Progenitor cell of endocrine pancreas (in vitro differentiated cells): ENCODE measurements at places on chromosomes 4 and X.

- no peak for DNase-seq
These were observed at the start of gene S100P for GRCh38 chr4:6693231-6694176. S100P (plus strand) TSS chr4:6693878; CDS start chr4:6693933, 55 bp downstream.

DNA sequence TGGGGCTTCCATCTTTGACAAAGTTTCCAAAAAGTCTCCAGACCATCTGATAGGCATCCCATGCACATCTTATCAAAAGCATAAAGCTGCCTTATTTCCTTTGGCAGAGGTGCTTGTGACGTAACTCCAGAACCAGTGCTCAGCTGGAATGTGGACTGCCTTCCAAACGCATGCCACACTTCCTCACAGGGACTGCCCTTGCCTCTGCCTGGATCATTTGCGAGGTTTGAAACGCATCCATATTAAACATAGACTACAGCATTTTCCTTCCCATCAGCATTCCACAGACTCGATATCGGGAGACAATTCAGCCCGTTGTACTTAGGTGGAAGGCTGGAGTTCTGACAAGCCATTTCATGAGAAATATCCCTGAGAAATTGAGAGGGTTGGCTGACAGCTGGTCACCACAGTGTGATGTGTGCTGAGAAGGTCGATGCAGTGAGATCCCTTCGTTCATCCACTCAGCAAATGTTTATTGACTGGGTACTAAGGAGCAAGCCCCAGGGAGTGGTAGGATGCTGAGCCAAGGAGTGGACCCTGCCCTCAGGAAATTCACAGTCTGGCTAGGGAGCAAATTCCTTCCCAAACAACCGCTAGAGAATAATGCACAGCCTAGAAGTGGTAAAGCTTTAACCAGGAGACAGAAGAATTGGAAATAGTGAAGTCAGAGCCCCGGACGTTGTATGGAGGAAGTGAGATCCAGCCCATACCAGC, 376.0 kb downstream of the BCOR start:
- no peak for DNase-seq

- no peak for DNase-seq
These were observed 64.9 kb downstream of the NLGN4X start for GRCh38 chrX:6163721-6164120.

GRCh38 chrX:136206916-136207315, 44.3 kb downstream of the MAP7D3 start:
- DNase-seq: no peak

DNA sequence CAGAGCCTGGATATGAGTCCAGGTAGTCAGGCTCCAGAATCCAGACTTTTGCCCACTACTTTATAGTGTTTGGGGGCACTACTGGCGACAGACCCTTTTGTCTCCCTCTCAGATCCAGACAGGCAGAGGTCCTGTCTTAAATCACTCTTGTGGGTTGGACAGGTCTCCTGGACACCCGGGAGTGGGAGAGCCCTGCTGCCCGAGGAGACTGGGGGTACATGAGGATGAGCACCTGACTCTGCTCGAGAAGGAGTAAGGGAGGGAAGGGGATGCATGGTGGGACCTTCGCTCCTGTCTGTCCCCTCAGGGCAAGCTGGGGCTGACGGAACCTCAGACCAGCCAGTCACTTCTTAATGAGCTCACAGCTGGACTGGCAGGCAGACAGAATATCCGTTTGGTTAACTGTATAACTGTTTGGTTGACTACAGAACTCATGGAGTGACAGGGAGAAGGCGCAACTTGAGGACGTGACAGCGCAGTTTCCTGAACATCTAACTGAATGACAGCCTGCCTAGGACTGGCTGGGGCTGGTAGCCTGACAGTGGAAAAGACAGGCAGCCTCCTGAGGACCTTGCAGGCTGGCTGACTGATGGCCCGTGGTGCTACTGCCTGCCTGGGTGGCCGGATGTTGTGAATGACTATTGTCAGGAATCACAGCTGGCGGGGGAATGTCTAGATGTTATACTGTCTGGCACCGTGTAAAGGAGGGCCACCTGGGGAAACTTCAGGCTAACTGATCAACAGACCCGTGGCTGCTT, 1.6 kb upstream of the SUV39H1 start:
- no peak for DNase-seq

GRCh38 chr4:107115185-107115847, 79.2 kb upstream of the DKK2 start:
- DNase-seq: no peak

GRCh38 chr4:152894673-152895072, 41.5 kb upstream of the FHDC1 start:
- no peak for DNase-seq

DNA sequence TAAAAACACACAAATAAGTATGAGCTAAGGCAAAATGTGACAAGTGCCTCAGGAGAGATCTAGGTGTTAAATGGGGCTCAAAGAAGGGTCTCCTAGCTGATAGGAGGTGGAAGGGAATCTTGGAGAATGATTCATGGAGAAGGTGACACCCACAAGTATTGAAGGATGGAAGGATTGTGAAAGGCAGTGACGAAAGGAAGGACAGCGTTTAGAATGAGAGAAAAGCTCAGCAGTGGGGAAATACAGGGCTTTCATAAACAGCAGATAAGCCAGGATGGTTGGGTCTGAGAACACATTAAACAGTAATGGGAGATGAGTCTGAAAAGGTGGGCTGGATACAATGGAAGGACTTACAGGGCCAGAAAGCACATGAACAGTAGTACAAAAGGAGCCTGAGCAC, 11.5 kb downstream of the ANXA5 start:
- DNase-seq: no peak

- DNase-seq: no peak
These were observed 5.2 kb downstream of the TRIM2 start for GRCh38 chr4:153209410-153209809.

DNA sequence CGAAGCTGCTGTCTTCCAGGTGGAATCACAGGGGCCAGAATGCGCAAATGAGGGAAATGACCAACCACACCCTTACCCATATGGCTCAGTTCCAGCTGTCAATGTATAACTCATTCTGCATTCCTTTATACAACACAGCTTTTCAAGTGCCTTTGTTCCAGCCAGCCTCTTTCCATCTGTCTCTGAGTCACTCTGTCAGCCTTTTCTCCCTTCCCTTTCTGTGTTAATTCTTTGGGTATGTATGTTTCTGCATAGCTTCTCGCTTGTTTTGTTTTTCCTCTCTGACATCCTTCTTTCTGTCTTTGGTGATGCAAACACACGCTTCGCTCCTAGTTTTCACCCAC, 54.5 kb downstream of the RS1 start:
- no peak for DNase-seq

DNA sequence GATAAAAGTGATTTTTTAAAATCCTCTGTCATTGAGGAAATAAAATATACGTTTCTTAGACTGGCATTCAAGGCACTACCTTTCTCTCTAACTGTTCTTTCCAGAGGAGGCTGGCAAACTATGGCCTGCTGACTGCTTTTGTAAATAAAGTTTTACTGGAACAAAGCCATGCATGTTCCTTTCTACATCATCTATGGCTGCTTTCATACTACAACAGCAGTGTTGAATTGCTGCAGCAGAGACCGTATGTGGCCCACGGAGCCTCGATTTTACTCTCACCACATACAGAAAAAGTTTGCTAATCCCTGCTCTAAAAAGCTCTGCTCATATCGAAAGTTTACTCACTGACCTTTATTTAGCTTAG, 20.2 kb downstream of the SETD7 start:
- DNase-seq: no peak

- no peak for DNase-seq
These were observed 56.3 kb downstream of the SHISA3 start for GRCh38 chr4:42453612-42454011.

- no peak for DNase-seq
These were observed 36.8 kb downstream of the C4orf51 start for GRCh38 chr4:145716661-145717200.

GRCh38 chrX:72312311-72312940, 6.7 kb upstream of the CITED1 start:
- DNase-seq: no peak

- no peak for DNase-seq
These were observed 109.6 kb upstream of the ACSL4 start for GRCh38 chrX:109842611-109843010.

DNA sequence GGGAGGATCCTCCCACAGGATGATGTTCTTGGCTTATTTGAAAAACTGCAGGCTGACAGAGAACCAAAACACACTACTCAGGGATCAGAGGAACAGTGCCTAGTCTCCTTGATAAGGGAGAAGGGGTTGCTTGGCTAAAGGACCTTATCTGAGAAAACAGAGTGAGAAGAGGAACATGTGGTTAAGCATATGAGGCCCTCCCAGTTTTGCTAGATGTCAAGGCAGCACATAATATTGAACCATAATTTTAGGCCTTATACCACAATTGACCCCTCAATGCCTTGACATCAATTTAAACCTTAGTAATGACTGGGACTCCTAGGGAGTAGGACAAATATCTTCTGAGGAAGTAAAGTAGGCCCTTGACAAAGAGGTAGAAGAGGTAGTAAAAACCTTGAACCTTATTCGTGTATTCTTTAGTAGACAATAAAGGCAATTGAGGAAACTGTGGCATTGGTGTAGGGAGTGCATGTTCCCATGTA, 79.3 kb downstream of the TEX13C start:
- DNase-seq: no peak

- no peak for DNase-seq
These were observed 633.0 kb upstream of the FAM241A start for GRCh38 chr4:111512081-111512783.

GRCh38 chr4:135325264-135325663, 1123.7 kb upstream of the PABPC4L start:
- DNase-seq: no peak

DNA sequence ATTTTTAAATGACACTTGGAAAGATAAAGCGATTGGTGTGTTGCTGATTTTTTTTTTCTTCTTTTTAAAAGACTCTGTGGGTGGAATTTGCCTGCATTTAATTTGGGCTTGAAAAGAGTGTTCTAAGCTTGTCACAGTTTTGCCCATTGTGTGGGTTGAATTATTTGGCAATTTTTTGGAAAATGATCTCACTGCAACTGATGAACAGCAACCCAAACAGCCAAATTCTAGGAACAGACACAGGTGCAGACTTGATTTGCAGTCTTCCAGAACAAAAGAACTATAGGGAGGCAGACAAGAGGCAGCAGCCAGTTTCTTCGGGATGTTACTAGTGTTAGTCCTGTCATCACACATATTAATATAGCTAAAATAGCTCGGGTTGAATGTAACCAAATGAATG, 40.5 kb downstream of the CASP6 start:
- no peak for DNase-seq

DNA sequence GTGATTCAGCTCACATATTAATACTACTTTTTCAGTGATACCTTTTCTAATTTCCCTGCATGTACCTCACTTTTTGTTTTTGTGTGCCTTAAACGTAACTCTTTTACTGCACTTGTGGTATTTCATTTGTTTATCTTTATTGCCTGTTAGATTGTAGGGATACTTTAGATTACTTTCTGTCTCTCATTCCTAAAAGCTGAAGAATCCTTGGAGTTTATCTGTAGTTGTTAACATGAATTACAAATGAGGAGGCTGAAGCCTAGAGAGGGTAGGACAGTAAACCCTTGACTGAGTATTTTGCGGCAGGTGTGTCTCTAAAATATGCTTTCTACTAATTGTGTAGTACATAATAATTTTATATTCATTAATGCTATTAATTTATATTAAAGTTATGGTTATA, 34.9 kb downstream of the BMP2K start:
- DNase-seq: no peak

DNA sequence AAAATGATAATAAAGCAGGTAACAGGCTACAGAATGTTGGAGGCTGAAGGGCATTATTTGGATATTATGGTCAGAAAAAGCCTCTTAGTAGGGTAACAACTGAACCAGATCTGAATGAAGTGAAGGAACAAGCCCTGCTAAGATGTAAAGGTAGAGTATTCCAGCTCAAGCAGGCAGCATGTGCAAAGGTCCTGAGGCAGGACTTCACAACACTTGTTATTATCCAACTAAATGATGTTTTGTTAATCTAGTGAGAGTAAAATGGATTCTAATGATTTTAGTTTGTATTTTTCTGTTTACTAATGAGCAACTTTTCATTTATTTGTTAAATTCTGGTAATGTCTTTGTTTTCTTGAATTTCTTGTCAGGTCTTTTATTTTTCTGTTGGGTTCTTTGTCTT, 35.7 kb downstream of the RAB33B start:
- DNase-seq: no peak

GRCh38 chr4:159229164-159229563, 126.3 kb downstream of the RAPGEF2 start:
- DNase-seq: no peak

DNA sequence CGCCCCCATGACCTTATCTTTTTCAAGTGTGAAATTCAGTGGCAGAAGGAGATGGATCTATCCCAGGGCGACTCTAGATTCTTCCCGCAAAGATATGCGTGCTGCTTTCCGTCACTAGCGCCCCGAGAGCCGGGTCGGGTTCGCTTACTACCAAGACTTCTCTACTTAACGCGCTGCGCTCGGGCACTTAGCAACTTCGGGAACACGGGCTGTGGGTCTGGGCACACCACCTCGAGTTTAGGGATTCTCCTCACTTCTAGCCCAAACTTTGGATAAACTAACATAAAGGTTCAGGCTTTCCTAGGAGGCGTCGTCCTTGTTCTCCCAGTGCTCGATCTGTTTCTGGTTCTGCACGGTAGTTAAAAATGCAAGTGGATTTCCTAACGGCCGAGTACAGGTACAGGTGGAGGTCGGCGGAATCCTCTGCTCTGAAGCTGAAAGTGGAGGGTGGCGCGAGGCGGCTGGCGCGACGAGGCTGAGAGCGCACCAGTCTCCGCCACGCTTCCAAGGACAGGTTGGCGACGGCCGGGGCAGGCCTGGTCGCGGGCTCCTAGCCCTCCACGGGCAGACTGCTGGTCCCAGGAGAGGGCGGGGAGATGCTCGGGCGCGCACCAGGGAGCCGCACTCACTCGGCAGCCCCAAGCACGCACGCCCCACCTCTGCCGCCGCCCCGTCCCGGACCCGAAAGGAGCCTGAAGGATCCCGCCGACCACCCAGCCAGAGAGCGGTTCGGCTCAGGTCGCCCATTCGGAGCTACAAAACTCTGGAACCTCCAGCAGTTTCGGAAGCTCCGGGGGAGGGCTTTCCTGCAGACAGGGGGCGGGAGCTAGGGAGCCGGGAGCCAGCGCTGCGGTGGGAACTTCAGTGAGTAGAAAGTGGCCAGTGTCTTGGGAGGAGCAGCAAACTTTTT, 100.8 kb upstream of the TENM3 start:
- peak; percentile 32 for DNase-seq

DNA sequence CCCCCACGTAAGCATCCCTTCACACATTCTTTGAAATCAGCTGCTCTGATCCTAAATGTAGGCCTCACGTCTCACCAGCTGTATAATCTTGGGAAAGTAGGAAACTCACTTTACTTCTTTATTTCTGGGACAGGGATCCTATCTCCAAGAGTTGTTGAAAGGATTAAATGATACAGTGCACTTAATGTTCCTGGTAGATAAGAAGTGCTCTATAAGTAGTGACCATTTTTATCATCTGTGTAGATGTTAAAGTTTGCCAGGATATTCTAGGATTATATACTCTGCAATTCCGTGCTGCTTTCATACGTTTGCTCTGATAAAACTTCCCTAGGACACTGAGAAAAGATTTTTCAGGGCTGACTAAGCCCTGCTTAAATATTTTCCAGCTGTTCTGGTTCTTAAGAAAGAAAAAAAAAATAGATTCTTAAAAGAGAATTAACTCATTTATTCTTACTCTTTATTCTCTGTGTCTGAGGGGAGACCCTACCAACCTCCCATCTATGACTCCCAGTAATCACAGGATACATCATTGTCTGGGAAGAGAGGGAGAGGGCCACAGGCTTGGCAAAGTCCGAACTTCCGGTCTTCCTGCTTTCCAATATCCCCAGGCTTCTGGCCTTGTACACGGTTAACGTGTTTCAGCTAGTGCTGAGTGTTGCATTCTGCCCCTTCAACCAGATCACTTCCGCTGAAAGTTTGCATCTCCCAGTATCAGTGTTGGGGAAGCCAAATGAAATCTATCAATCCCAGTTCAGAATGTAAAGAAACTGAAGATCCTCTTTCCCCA, 269.2 kb downstream of the TRIML1 start:
- no peak for DNase-seq
